ENCODE measurements at places on chromosomes 7 and 10. TPM values are rescaled to one million over a fixed set of nuclear protein-coding genes. Genes with fewer than 3 reads are reported as not detected.

Gene GPRIN2
- polyA plus RNA-seq: 7.0 TPM

DNA sequence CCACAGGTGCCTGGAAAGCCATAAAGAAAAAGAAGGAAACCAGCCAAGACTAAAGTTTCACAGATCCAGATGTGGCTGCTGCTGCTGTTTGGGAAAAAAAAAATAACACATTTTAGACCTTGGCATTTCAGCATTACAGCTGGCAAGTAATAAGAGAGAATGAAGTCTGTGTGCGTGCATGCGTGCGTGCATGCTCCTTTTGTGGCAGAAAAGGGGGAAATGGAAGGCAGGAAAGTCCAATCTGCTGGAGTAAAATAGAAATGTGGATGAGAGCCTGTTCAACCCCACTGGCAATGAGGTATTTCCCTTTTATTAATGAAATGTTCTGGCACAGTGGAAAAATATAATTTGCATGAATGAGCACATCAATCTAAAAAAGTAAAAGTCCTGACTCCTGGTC lies 137.0 kb upstream of the SEMA3A start:
- DNase-seq: no peak

- no peak for DNase-seq
These were observed 35.4 kb upstream of the CDK14 start for GRCh38 chr7:90560730-90561129.

GRCh38 chr7:27263781-27264180 lies 21.2 kb downstream of the EVX1 start:
- DNase-seq: no peak

Gene GBX1
- polyA plus RNA-seq: not detected

Data from renal cortex interstitium (tissue), 15 donors.